ENCODE measurements at places on chromosomes 3 and 15. TPM values are rescaled to one million over a fixed set of nuclear protein-coding genes. Genes with fewer than 3 reads are reported as not detected.

The DUOX2 gene
- total RNA-seq = 3.7 TPM

The GJD2 gene
- not detected for total RNA-seq

The KBTBD13 gene
- total RNA-seq = not detected

The ATP13A4 gene
- total RNA-seq = 29.9 TPM

The BTLA gene
- total RNA-seq = 2.6 TPM

The C3orf49 gene
- not detected for total RNA-seq

The EDEM1 gene
- total RNA-seq = 78.9 TPM

The DUOXA2 gene
- not detected for total RNA-seq

The PTX3 gene
- 16.1 TPM for total RNA-seq

The RHOV gene
- 78.5 TPM for total RNA-seq

DNA sequence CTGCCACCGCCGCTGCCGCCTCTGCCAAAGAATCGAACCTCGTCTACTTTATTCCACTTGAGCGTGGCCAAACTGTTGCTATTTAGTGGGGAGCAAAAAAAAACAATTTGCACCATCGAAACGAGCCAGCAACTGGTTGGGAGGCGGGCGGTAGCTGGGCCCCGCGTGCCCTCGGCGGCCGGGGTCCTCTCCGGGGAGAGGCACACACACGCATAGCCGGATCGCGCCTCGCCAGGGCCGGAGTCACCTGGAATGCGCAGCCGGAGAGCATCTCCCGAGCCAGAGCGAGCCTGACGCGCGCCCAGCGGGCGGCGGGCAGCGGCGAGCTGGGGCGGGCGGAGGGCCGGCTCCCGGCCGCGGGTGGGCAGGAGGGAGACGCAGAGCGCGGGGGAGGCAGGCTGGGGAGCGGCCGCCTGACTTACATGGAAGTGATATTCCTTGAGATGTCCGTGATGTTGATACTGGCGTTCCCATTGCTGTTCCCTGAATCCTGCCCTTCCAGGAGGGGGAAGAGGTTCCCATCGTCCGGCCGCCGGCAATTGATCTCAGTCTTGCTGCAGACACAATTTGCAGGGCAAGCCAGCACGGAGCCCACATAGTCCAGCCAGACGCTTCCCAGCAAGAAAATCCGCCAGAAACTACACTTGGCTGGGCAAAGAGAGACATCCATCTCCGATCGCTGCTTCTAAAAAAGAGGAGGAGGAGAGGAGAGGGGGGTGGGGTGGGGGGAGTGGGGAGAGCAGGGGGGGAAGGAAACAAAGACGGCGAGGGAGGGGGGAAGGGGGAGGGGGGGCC, 858 bp downstream of the NTRK3 start:
- no peak for DNase-seq

- no peak for DNase-seq
Measured at GRCh38 chr3:104943974-104944373, 422.7 kb upstream of the ALCAM start.

GRCh38 chr3:47016934-47017435, 37.5 kb downstream of the NBEAL2 start:
- no peak for DNase-seq

- no peak for DNase-seq
Measured at GRCh38 chr3:113117511-113118234, 93.7 kb upstream of the BOC start.

DNA sequence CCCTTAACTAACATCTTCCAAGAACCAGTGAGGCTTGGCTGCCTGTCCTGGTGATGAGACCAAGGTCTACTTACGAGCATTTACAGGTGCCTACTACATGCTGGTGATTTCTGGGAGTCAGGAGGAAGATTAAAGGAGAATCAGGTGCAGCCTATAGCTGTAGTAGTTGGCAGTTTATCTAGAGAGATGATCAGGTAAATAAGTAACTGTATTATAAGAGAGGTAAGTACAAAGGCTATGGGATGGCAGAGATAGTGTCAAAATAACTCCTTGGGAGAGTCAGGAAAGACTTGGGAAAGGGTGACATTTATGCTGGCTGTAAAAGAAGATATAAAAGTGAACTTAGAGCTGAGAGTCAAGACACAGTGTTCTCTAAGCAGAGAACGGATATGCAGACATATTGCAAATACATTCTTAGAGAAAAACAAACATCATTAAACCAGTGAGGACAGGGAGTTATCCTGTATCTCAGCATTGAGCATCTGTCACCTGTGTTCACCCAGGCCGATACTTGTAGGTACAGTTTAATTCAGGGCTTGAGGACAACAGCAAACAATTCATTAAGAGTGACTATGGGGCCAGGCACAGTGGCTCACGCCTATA, 49.7 kb upstream of the ACP3 start:
- no peak for DNase-seq

DNA sequence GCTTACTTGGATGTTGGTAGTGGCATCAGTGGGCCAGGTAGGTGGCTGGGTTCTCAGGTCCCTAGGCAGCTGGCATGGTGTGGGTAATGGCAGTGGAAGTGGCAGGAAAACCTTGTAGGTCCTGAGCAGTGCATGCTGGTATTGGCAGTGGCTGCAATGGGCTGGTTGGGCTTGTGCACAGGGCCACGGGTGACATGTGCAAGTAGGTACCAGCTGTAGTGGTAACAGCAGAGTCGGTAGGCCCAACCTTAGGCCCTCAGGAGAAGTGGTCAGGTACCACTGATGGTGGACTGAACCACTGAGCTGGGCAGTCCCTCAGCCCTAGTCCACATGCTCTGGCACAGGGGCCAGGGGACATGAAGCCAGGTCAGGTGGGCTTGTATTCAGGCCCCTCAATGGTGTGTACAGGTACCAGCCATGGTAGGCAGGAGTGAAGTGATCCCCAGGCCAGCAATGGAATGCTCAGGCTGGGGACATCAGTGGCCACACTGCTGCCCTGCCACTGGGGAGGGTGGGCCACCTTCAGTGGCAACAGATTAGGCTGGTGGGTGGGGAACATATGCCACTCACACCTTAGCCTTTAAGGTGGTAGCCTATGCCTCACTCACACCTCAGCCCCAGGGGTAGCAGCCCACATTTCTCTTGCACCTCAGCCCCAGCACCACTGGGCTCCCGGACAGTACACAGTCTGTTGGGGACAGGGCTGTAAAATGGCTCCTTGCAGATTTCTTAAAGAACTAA, 118.1 kb downstream of the LRRK1 start:
- DNase-seq = peak; percentile 59

DNA sequence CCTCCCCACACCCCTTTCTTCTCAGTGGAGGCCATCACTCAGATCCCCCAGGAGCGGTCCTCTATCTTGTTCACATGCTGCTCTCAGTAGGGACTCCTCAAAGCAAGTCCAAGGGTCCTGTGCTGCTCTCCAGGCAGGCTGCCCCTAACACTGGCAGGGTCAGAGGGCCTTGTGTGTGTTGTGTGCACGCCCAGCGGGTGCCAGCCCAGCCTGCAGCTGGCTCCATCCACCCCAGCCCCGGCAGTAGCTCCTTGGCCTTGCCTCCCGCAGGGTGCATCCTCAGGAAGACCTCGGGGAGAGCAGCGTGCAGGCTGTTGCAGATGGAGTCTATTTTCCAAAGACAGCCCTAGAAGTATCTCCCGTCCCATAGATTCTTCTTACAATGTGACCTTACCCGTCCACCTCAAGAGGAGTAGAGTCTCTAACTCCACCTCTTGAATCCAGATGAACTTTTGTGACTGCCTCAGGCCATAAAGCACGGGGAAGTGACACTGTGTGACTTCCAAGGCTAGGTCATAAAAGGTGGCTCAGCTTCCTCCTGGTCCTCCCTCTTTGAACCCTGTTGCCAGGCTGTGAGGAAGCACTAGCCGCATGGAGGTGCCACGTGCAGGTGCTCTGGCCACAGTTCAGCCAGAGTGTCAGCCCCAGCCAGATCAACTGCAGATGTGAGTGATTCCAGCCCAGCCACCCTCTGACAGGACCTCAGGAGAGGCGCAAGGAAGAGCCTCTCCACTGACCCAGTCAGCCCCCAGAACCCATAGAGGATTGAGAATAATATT, 531.6 kb downstream of the SHQ1 start:
- DNase-seq = no peak

DNA sequence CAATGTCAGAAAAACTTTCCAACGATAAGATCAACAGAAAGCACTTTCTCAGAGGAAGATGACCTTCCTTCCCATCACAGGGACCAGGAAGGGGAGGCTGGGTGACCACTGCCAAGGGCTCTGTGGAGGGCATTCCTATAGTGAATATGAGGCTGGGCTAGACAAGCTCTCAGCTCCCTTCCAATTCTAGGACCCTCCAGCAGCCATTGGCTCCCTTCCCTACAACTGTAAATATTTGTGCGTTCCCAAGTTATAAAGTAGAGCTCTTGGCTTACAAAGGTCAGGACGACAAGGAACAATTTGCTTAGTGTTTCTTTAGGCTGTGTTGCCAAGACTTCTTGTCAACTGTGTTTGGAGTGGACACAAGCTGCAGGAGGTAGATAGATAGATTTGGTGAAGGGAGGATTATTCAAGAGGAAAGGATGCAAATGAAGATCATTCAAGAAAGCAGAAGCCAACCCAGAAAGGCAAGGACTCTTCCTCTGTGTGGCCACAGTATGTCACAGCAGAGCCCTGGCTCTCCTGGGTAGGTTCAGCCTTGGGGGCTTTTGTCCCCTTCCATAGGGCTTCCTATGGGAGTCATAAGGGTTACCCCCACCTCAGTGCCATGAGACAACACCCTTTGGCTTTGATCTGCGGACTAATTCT, 223.6 kb upstream of the TLE3 start:
- DNase-seq = no peak

DNA sequence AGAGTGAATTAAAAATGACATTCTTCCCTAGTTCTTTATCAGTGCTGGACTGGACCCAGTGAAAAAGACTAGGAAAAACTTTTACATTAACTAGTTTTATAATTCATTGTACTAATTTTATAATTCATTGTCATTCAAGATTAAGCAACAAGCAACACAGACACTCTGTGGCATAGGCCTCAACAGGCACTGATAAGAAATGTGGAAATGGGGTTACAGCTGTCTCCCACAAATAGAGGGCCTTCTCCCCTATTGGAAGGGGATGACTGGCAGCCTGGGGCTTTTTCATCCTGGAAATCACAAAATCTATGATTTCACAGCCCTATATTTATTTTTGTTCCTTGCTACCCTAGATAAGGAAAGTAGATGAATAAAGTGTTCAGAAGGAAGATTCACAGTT, 370.6 kb downstream of the GBE1 start:
- DNase-seq = no peak

DNA sequence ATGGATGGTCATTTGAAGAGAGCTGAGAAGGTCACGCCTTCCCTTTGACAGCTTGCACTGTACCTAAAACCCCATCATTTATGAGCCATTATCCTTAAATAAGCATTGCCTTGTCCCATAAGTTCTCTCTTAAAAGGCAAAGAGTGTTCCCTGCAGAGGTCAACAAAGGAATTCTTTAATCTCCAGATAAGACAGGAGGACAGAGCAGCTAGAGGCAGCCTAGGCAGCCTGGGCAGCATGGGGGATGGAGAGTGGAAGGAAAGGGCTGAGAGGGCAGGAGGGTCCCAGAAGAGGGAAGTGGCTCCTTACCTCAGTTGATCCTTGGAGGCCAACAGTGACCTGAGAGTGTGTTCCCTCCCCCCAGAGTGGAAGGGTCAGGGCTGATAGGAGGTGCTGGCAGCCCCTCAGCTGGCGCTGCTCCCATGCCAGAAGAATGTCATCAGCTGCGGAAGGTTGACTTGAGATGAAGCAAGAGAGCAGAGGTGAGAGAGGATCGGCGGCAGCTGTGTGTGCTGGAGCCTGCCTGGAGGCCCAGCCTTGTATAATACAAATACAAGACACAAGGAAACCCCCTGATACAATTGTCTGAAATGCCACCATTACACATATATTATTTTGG, 12.8 kb downstream of the KBTBD13 start:
- no peak for DNase-seq

DNA sequence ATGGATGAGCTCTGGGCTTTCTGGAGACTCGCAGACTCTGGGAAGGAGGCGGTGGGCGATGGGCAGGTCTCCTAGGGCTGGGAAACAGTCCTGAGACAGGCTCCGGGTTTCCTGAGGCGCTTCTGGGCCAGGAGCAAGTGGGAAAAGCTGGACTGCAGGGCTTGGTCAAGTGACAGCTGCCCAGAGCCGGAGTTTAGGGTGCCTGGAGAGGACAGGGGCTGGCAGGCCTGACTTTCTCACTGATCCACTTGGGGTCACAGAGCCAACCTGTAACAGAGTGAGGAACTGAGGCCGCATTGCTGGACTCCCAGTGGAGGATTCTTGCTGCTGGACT, 107.9 kb downstream of the APBA2 start:
- no peak for DNase-seq

- no peak for DNase-seq
Measured at GRCh38 chr3:194124193-194124592, 11.8 kb upstream of the HES1 start.

GRCh38 chr3:30613133-30613825, 6.9 kb downstream of the TGFBR2 start:
- DNase-seq = no peak

GRCh38 chr3:121998611-121999473, 23.2 kb downstream of the ILDR1 start:
- no peak for DNase-seq

DNA sequence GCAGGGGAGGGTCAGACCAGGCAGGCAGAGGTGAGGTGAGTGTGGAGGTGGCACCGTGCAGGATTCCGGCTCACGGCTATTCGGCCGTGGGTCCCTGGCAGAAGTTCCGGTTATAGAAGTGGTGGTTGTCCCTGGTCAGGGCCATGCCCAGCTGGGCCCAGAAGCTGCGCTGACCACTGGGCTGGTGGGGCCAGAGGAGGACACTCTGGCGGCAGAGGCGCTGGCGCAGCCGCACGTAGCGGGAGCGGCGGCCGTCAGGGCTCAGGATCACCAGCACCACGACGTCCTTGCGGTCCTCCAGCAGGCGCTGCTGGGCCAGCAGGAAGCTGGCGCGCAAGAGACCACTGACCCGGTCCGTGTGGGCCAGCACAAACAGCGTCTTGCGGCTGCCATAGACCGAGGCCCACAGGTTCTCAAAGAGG, 4.3 kb downstream of the TLR9 start:
- no peak for DNase-seq
